ENCODE measurements at places on chromosomes 16 and 17.

GRCh38 chr16:47069841-47070584 is 73.7 kb downstream of the NETO2 start:
- DNase-seq, result no peak

DNA sequence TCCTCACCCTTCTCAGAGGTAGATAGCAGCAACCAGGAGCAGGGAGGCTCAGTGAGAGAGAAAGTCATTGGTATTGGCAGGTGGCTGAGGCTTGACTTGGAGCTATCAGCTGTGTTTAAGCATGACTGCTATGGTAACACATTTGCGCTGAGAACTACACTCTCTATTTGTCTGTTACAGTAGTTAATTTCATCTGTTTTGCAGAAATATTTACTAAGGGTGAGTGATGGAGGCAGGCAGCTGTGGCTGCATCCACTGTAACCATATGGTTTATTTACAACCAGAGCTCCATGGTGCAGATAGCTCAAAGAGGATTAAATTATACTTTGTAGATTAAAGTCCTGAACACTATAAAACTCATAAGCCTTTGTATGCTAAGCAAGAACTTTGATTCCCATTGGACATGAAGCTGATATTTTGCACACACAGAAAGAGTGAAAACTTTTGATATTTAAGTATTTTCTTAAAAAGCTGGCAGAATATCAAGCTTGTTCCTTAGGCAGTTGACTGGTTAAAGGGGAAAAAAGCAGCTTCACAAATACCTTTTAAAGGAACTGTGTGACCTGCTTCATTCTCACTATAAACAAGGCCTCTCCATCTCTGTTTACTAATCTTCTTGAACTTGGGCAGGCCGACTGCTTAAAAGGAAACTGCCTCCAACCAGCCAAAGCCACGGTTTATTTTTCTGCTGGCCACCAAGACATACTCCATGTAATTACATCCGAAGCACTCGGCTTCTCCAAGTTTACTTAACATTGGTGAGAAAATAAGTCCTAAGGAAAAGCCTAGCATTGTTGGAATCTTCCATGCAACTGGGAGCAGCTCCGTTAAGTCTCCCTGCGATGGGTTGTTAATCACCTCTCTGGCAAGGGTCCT is 299.8 kb upstream of the ZFHX3 start:
- peak; percentile 35 for DNase-seq

DNA sequence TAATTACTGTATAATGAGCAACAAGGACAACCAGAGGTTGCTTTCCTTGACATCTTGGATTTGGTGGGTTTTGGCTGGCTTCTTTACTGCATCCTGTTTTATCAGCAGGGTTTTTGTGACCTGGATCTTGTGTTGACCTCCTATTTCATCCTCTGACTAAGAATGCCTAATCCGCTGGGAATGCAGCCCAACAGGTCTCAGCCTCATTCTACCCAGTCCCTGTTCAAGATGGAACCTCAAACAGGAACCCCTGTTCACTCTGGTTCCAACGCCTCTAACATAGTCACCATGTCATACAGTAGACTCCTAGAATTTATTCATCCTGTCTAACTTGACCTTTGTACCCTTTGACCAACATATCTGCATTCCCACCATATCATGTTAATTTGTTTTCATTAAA is 183.8 kb upstream of the SOX9 start:
- DNase-seq, result no peak

- peak; percentile 41 for DNase-seq
Observed at GRCh38 chr17:67628580-67629013, 89.1 kb upstream of the NOL11 start.

GRCh38 chr17:79952265-79952877 is 83.3 kb downstream of the TBC1D16 start:
- no peak for DNase-seq

- peak; percentile 8 for DNase-seq
Observed at GRCh38 chr16:74909665-74910064, 75.3 kb downstream of the WDR59 start.

- no peak for DNase-seq
Observed at GRCh38 chr17:78675836-78676235, 98.6 kb upstream of the DNAH17 start.

- no peak for DNase-seq
Observed at GRCh38 chr17:42894283-42895184, 6.1 kb upstream of the G6PC1 start.

- DNase-seq, result no peak
Observed at GRCh38 chr17:80443916-80444643, 29.1 kb downstream of the ENDOV start.

DNA sequence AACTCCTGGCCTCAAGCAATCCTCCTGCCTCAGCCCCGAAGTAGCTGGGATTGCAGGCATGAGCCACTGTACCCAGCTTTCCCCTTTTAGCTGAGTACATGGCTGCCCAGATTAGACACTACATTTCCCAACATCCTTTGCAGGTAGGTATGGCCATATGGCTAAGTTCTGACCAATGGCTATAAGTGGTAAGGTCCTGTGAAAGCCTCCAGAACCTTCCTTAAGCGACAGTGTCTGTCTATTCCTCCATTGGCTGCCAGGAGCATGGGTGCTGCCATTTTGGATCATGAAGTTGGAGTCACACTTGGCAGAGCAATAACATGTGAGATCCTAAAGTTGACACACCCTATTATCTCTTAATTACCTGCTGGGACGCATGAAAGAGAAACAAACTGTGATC is 24.4 kb upstream of the CRHR1 start:
- DNase-seq, result no peak

- no peak for DNase-seq
Observed at GRCh38 chr16:7748522-7748921, 415.9 kb downstream of the RBFOX1 start.

GRCh38 chr16:85245307-85246172 is 133.3 kb upstream of the CIBAR2 start:
- peak; percentile 76 for DNase-seq

GRCh38 chr17:41442739-41443138 is 2.0 kb upstream of the KRT38 start:
- no peak for DNase-seq

DNA sequence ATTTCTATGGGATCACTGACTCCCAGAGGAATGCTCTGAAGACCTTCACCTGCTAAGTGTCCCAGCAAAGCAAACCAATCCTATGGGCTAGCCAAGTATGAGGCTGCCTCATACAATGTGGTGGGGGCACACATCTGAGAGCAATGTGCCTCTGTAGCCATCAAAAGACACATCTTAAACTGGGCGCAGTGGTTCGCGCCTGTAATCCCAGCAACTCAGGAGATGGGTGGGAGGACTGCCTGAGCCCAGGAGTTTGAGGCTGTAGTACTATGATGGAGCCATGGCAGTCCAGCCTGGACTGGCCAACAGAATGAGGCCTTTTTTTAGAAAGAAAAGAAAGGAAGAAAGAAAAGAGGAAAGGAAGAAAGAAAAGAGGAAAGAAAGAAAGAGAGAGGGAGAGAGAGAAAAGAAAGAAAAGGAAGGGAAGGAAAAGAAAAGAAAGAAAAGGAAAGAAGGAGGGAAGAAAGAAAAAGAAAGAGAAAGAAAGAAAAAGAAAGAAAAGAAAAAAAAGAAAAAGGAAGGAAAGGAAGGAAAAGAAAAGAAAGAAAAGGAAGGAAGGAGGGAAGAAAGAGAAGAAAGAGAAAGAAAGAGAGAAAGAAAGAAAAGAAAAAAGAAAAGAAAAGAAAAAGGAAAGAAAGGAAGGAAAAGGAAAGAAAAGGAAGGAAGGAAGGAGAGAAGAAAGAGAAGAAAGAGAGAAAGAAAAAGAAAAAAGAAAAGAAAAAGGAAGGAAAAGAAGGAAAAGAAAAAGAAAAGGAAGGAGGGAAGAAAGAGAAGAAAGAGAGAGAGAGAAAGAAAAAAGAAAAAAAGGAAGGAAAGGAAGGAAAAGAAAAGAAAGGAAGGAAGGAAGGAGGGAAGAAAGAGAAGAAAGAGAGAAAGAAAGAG is 430.3 kb downstream of the SLC39A11 start:
- no peak for DNase-seq

DNA sequence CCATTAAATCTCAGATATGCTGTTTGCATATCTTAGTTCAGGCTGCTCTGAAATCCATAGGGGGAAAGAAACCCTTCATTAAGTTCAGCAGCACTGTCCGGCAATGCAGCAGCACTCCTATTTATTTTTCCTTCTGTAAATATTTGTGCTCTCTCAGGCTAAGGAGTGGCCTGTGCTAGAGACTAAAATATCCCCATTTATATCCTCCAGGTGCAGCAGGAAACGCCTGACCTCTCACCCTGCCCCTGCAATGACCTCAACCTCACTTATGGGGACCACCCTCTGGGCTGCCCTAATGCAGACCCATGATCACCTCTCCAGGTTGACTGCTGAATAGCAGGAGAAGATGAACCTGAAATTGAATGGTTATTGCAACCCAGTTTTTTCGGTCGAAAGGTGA is 165.0 kb upstream of the ELAC2 start:
- DNase-seq, result no peak

DNA sequence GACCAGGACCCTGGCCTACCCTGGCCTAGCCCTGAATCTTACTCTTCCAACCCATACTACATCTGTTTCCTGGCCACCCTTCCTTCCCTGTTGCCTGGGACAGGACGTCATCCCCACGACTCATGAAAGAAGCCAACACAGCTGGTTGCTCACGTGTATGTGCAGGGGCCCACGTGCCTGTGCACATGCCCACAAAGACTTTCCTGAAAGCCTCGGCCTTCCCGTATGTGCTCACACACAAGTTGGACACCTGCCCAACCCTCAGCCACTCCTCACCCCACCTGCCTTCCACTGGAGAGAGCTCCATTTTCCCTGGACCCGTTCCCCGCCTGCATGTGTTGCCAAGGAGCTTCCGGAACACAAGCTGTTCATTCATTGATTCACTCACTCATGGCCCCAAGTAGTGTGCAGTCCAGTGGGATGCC is 7.0 kb downstream of the PLXDC1 start:
- DNase-seq, result peak; percentile 53

DNA sequence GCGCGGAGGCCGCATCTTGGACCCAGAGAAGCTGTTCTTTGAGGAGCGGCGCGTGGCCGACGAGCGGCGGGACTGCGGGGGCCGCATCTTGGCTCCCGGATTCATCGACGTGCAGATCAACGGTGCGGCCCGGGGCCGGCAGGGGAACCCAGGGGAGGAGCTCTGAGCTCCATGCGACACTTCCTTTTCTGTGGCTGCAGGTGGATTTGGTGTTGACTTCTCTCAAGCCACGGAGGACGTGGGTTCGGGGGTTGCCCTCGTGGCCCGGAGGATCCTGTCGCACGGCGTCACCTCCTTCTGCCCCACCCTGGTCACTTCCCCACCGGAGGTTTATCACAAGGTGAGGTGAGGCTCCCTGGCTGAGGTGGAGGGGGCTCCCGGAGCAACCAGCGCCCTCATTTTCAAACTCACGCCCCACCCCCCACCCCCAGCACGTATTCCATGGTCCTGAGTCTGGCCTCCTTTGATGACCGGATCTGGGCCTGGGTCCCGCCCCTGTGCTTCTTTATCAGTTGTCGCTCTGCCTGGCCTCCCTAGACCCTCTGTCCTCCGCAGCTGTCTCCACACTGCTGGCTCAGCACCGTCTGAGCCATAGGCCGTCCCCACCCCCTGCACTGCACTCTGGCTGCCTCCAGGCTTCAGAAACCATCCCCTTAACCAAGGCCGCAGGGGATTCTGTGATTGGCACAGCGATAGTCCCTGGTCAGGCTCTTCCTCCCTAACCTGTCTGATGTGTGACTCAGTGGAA is 787 bp downstream of the AMDHD2 start:
- DNase-seq, result no peak

GRCh38 chr17:19567216-19568015 is 33.8 kb downstream of the SLC47A1 start:
- no peak for DNase-seq

GRCh38 chr17:13544292-13544691 is 57.4 kb downstream of the HS3ST3A1 start:
- DNase-seq, result peak; percentile 25

DNA sequence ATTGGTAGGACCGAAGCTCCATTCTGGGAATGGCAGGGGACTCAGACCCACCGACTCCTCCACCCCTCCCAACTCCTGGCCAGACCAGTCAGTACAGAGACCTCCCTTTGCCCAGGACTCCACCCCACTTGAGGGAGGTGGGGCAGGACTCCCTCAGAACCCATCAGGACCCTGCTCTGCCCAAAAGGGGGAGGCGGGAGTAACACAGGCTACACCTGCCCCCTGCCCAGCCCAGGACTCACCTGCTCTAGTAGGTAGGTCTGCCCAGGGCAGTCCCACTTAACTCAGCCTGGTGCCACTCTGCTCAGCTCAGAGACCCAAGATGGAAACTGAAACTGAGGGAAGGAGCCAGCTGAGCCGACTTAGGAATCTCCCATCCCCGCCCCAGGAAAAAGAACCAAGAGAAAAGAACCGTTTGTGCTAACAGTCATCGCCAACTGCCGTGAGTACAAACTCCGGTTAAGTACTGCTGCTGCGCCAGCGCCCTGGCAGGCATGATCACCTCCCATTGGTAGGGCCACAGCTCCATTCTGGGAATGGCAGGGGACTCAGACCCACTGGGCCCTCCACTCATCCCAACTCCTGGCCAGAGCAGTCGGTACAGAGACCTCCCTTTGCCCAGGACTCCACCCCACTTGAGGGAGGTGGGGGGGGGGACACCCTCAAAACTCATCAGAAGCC is 503 bp downstream of the DHX58 start:
- peak; percentile 66 for DNase-seq

DNA sequence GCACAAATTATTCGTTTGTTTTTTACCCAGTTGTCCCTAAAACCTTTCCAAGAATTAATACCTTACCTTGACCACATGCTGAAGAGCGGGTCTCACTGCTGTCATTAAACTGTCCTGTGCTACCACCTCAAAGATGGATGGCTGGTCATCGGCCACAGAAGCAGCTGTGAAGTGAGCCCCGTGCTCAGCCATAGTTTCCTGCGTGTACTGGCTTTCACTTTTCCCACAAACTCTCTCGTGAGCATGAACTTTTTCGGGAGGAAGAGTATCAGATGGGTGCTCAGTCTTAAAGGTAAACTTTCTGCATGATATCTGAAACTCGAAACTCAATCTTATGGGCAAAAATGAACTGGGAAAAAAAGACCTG is 558 bp downstream of the PEX12 start:
- peak; percentile 17 for DNase-seq

GRCh38 chr17:18016426-18016825 is 22.5 kb downstream of the ATPAF2 start:
- no peak for DNase-seq

- DNase-seq, result peak; percentile 40
Observed at GRCh38 chr16:66923247-66923731, 2.0 kb downstream of the RRAD start.
